ENCODE measurements at places on chromosomes 6 and 20.

- peak; percentile 20 for DNase-seq
Observed at GRCh38 chr6:82246802-82247504, 591 bp downstream of the IBTK start.

GRCh38 chr6:117344444-117345291 is 79.3 kb downstream of the VGLL2 start:
- no peak for DNase-seq

GRCh38 chr20:23309781-23310180 is 40.8 kb upstream of the NXT1 start:
- no peak for DNase-seq

GRCh38 chr6:137233911-137234863 is 15.0 kb upstream of the IFNGR1 start:
- no peak for DNase-seq

GRCh38 chr6:41455410-41455809 is 90.8 kb upstream of the FOXP4 start:
- DNase-seq, result no peak

DNA sequence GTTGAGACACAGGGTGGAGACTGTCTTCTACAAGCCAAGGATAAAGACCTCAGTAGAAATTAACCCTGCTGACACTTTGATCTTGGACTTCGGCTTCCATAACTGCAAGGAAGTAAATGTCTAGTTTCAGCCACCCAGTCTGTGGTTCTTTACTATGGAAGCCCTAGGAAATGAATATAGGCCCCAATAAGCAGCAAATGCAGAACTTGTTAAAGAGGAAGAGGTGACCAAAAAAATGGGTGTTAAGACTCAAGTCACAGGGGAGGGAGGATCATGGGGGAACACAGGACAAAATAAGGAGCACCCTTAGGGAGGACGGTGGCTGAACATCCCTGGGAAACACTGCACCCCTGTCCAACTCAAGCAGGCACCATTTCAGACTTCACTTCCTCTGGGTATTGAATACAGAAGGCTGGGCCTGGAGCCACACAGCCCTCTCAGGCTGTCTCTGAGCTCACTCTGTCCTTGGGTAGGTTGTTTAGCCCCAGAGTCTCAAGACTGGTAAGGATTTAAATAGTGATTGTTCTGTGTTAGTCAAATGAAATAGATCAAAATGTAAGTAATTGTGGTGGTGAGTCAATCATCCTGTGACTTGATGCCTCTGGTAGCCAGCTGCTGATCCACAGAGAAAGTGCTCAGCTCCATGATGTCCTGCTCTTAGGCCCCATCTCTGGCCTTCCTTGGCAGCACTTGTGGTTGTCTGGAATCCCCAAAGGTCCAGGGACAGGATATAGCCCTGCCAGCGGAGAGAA is 30.5 kb upstream of the SIRPD start:
- DNase-seq, result no peak

GRCh38 chr6:3291987-3292386 is 33.2 kb downstream of the PSMG4 start:
- DNase-seq, result no peak

DNA sequence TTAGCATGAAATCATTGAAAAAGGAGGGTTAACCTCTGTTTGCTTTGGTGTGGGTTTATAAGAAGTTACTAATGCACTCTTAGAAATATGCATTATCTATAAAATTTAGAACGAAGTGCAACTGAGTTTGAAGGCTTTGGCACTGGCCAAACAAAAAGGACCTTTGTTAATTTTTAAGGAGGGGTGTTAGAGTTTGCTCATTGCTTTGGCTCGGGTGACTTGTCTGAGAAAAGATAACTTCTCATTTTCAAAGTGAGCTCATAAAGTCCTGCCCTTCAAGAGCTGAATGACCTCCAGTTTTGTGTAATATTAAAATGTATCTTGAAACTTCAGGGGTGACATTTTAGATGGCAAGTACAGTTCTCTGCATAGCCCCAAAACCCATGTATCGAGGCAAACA is 25.9 kb downstream of the NEDD9 start:
- DNase-seq, result no peak

DNA sequence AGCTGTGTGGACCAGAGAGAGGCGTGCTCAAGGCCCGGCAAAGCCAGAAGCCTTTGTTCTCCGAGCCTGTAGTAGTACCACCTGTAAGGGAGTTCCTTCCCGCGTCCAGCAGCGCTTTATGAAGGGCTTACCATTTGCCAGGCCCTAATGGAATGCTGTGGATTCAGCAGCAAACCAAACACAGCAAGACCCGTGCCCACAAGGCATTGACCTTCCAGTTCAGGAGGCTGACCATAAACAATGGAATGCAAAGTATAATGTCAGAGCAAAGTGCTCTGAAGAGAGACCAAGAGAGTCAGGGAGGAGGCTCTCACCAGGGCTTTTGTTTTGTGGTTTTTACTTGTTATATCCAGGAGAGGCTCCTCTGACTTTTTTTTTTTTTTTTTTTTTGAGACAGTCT is 209.8 kb downstream of the ZMYND8 start:
- DNase-seq, result no peak

DNA sequence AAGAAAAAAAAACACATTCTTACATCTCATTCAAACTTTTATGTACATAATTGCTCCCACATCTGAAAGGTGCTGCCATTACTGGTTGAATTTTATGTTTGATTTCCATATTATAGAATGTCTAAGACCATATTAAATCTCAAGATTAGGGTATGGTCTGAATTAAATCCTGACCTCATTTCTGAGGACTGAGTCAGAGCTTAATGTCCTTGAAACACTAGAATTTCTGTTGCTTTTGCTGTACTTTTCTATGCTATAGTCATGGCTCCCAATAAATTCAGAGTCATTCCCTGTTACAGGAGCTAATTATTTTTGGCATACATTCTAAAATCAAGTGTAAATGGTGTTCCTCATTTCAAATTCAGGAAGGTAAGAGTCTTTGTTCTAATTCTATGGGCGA is 285.3 kb upstream of the MANEA start:
- DNase-seq, result no peak

DNA sequence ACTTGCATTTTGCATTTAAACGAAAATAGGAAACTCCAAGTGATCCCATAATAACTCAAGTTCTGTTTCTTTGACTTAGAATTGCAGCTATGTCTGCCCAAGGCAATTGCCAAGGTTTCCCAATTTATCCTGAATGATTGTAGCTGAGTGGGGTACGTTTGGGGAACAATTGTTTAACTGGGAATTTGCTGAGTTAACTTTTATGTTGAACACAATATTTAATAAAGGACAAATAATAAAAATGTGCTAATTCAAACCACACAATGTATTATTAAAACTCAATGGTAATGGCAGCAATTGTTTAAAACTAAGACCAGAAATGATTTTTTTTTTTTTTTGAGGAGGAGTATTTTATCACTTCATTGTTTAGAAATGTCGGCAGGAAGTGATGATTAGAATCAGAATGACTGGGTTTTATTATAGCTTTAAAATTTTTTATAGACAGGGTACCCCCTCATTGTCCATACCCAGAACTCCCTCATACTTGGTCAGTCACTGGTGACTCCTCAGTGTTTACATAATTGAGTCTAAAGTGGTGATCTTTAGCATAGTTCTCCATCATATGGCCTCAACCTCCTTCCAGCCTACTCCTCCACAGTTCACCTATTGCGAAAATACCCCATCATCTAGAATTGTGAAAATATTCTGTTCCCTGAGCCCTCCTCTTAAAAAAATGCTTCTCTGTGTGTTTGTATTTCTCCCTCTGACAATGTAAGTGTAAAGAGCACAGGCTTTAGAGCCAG is 389.2 kb upstream of the CITED2 start:
- DNase-seq, result no peak

GRCh38 chr6:30678964-30679726 is 6.3 kb upstream of the DHX16 start:
- peak; percentile 89 for DNase-seq

DNA sequence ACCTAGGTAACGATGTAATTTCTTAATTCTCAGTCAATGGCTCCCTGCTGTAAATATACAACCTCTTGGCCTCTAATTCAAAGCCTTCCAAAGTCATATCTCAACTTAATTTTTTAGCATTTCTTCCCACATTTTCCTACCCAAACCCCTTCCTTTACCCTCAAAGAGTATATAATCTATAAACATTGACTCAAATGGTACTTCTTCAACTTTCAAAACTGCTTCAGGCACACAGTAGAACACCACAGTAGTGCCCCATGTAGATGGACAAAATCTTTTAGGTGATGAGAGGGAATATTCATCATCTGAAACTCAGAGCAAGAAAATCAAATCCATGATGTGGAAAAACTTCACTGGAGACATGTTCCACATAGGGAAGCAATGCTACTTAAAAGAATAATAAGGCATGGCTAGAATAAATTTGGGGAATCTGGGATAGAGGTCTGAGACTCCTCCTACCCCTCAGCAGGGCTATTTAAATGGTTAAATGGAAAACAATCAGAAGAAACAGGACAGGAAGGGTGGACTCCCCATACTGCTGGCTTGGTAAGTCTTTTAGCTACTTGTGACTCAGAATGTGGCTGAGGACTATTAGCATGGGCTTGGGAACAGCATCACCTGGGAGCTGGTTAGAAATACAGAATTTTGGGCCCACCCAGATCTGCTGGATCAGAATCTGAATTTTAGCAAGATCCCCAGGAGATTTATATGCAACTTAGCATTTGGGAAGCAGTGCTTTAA is 6.4 kb downstream of the SLC22A2 start:
- no peak for DNase-seq

DNA sequence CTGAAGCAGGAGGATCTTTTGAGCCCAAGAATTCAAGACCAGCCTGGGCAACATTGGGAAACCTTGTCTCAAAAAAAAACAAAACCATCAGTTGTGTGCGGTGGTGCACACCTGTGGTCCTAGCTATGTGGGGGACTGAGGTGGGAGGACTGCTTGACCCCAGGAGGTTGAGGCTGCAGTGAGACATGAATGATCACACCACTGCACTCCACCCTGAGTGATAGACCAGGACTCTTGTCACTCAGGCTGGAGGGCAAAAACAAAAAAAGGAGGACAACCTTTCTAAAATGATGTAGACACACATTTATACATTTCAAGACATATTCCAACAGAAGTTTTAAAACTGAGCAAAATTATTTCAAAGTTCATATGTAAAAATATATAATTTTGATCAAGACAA is 45.1 kb downstream of the NOL7 start:
- no peak for DNase-seq

DNA sequence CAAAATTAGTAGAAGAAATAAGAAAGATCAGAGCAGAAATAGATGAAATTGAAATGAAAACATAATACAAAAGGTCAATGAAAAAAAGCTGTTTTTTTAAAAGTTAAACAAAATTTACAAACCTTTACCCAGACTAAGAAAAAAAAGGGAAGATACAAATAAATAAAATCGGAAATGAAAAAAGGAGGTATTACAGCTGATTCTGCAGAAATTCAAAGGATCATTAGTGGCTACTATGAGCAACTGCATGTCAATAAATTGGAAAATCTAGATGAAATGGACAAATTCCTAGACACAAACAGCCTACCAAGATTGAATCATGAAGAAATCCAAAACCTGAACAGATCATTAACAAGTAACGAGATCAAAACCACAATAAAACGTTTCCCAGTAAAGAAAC is 59.2 kb downstream of the ZFP64 start:
- no peak for DNase-seq

DNA sequence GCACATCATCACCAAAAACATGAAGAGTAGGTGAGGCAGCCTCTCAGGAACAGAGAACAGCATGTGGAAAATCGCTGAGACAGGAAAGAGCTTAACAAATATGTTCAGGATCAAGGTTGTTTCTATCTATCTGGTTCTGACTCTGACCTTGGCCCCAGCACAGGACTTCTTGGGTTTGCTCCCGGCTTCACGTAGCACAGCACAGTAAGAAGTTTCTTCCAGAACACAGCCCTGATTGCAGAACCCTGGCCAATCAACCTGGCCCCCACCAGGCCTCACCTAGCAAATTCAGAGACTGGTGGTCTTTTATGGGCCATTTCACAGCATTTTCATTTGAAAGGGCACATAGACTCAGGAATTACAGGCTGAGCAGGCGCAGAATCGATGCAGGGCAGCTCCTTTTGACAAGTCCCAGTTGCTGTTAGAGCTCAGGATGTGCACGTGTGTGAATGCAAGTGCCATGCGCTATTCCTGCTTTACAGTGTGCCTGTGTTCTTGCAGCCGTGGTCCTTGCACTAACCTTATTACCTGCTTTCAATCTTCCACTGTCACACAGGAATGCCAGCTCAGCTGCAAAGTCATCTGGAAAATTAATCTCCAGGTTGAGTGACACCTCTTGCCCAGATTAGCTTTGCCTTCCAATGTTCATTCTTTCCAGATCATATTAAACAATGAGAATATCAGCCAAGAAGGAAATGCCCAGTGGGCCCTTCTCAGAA is 100.5 kb upstream of the SLC2A12 start:
- DNase-seq, result no peak

GRCh38 chr6:86848986-86849385 is 88.3 kb upstream of the HTR1E start:
- DNase-seq, result no peak

GRCh38 chr6:35973670-35974222 is 50.7 kb downstream of the SLC26A8 start:
- no peak for DNase-seq

DNA sequence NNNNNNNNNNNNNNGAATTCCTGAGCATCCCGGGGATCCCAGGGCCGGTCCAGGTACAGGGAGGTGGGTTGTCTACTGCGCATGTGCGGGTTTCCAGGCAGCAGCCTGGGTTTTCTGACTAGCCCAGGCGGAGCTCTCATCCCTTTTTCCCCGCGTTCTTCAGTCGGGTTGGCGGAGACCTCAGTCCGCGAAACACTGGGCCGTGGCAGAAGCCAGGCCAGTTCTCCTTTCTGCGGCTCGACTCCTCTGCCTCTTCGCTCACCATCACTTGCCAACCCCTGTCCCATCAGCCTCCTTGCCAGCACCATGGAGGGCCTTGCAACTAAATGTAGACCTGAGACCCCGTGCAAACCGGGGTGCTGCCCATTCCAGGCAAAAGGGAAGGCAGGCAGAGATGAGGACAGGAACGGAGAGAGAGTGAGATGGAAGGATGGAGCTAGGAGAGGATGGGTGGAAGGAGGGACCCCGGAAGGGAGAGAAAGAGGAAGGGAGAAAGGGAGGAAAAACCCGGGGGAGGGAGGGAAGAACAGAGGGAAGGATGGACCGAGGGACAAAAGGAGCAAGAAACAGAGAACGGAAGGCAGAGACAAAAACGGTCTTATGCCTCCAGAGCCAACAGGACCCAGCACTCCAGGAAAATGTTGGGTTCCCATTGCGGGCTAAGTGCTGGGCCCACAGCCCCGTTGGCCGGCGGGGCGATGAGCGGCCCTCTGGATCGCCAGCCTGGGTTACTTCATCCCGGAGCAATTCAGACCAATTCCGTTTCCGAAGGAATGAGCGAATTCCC is 445.4 kb upstream of the DEFB115 start:
- no peak for DNase-seq

DNA sequence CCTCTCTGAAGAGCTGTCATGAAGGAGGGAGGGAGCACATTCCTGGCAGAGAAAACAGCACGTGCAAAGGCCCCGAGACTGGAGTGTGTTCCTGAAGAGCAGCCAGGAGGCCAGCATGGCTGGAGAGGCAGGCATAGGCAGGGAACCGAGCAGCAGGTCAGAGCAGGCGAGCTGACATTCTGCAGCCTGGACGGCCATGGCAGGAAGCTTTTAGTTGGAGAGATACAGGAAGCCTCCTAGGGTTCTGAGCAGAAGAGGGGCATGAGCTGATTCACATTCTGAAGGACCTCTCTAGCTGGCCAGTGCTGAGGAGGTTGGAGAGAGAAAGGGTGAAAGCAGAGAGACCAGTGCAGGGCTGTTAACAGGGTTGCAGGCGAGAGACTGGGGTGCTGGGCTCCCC is 29.7 kb downstream of the POFUT1 start:
- DNase-seq, result no peak
